ENCODE measurements at places on chromosomes 16 and 17. TPM values are rescaled to one million over a fixed set of nuclear protein-coding genes. Genes with fewer than 3 reads are reported as not detected.

GRCh38 chr17:68457168-68457538, at the start of gene WIPI1:
WIPI1 (minus strand) TSS chr17:68457496; CDS start chr17:68457421, 75 bp downstream.
- no peak for DNase-seq

DNA sequence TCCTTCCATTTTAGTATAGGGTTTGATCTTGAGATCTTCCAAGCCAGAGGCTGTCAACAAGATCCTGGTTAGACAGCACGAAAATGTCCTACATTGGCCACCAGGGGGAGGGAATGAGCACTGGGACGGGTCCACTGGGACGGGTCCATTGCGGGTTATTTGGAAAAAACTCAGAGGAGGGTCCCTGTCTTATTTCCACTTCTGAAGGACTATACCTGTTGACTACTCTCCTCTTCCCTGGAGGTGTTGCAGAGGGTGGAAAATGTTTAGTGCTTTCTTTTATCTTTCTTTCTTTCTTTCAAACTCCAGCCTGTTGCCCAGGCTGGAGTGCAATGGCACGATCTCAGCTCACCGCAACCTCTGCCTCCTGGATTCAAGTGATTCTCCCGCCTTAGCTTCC, 2.5 kb downstream of the TTLL6 start:
- DNase-seq = no peak

Gene SOX15
- total RNA-seq = 18.7 TPM

Gene KRTAP4-1
- not detected for total RNA-seq

Gene HAP1
- 0.14 TPM for total RNA-seq

Gene MMD
- total RNA-seq = 26.6 TPM

Data from epithelial cell of proximal tubule (primary cell).